Osteocyte (in vitro differentiated cells): ENCODE measurements at places on chromosomes 2 and 18. TPM values are rescaled to one million over a fixed set of nuclear protein-coding genes. Genes with fewer than 3 reads are reported as not detected.
A peak's percentile ranks its signal among the peaks of the same experiment; 100 is the strongest.

DNA sequence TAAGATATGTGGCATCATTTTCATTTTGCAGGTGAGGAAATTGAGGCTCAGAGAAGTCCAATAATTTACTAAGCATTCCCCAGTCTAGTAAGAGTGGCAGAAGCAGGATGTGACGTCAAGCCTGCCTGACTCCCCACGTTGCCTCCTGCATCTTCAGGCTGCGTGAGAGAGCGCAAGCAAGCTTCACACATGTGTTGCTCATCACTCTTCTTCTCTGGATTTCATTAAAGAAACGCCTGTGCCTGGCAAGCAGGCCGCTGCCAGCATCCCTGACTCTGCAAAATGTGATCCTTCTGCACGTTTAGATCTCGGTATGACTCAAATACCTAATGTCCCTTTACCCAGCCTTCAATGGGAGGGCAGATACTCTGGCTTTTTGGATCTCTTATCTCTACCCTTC, 96.8 kb downstream of the PRKCE start:
- H3K27me3 ChIP-seq = no peaks in the 10 kb centered on the region
- H3K36me3 ChIP-seq = peaks cover 5% of the 10 kb centered on the region
- DNase-seq = no peak
- peaks cover 11% of the 10 kb centered on the region for H3K4me1 ChIP-seq
- no peak overlapping the region for H3K4me3 ChIP-seq

DNA sequence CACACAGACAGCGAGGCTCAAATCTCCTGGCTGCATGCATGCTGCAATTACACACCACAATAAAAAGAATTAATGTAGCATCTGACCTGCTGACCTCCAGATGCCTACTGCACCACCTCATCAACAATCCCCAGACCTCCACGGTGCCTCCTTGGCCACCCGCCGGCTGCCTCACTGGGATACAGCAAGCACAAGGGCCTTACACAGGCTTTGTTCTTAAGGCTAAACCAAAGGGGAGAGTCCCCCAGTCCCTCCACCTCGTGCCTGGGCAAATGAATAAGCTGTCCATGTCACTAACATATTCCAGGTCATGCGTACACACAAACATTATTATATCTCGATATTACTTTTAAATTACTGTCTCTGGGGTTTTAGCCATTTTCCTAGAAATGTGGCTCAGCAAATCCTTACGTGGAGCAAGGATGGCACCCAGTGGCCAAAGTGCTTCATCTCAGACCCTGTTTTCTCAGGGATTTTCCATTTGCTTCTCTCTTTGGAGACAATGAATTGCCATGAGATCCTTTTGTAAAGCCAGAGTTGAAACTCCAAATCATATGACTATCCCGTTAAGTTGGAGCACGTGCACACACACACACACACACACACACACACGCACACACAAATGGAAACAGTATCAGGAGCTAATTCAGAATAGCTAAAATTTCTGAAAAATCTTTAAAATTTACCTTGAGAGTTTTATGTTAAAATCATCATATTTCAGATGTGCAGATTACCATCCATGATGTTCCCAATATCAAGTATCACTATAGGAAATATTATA, 313.8 kb downstream of the PDE11A start:
- peaks cover 21% of the 10 kb centered on the region for H3K4me1 ChIP-seq
- peaks cover 39% of the 10 kb centered on the region for H3K27me3 ChIP-seq
- H3K4me3 ChIP-seq = no peak overlapping the region
- DNase-seq = no peak

GRCh38 chr2:26470601-26471260, 7.2 kb downstream of the OTOF start:
- H3K27me3 ChIP-seq = no peaks in the 10 kb centered on the region
- no peak overlapping the region for H3K27ac ChIP-seq
- no peaks in the 10 kb centered on the region for H3K36me3 ChIP-seq
- H3K4me3 ChIP-seq = no peak overlapping the region
- H3K4me1 ChIP-seq = no peaks in the 10 kb centered on the region

DNA sequence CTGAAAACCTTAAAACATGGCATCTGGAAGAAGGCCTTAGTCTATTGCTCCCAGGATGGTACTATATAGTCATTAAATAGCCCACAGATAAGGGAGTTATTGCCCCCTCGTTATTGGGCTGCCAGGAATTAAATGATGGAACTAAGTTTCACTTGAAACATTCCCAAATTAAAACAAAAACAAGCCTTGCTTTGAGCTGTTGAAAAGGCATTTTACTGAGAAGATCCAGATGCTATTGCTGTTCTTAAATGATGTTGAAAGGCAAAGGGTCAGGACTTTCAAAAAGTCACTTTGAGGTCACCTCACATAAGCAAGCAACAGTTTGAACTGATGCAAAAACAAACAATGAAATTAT, 2.0 kb upstream of the AMMECR1L start:
- H3K27me3 ChIP-seq = no peaks in the 10 kb centered on the region
- DNase-seq = no peak
- no peak overlapping the region for H3K27ac ChIP-seq
- peaks cover 8% of the 10 kb centered on the region for H3K36me3 ChIP-seq

GRCh38 chr2:118584062-118584749, 263.2 kb downstream of the EN1 start:
- H3K4me3 ChIP-seq = no peak overlapping the region
- H3K36me3 ChIP-seq = no peaks in the 10 kb centered on the region
- no peak overlapping the region for H3K27ac ChIP-seq
- no peak for DNase-seq
- peaks cover 3% of the 10 kb centered on the region for H3K27me3 ChIP-seq
- no peaks in the 10 kb centered on the region for H3K4me1 ChIP-seq

GRCh38 chr2:134917360-134917865, 1.2 kb upstream of the CCNT2 start:
- peaks cover 9% of the 10 kb centered on the region for H3K27me3 ChIP-seq
- H3K36me3 ChIP-seq = no peaks in the 10 kb centered on the region
- peaks cover 30% of the 10 kb centered on the region for H3K4me1 ChIP-seq
- DNase-seq = no peak
- peak overlapping the region; percentile 96 for H3K4me3 ChIP-seq

DNA sequence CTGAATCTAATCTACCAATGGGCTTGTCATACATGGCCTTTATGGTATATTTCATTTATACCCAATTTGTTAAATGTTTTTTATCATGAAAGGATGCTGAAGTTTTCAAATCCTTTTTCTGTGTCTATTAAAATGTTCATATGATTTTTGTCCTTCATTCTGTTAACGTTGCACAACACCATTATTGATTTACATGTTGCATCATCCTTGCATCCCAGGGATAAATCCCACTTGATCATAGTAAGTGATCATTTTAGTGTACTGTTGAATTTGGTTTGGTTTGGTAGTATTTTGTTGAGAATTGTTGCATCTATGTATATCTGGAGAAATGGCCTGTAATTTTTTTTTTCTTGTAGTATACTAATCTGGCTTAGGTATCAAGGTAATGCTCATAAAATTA, 9.4 kb downstream of the SP100 start:
- no peak overlapping the region for H3K4me3 ChIP-seq
- peaks cover 62% of the 10 kb centered on the region for H3K4me1 ChIP-seq
- peak overlapping the region; percentile 8 for H3K27ac ChIP-seq
- no peaks in the 10 kb centered on the region for H3K27me3 ChIP-seq
- no peak for DNase-seq

GRCh38 chr2:73825408-73825807, 3.4 kb upstream of the STAMBP start:
- H3K36me3 ChIP-seq = no peaks in the 10 kb centered on the region
- peaks cover 23% of the 10 kb centered on the region for H3K4me1 ChIP-seq
- no peak overlapping the region for H3K27ac ChIP-seq
- H3K27me3 ChIP-seq = peaks cover 28% of the 10 kb centered on the region
- DNase-seq = no peak
- no peak overlapping the region for H3K4me3 ChIP-seq

GRCh38 chr2:125398738-125399524, 1257.0 kb upstream of the GYPC start:
- no peak overlapping the region for H3K4me3 ChIP-seq
- no peaks in the 10 kb centered on the region for H3K36me3 ChIP-seq
- no peak overlapping the region for H3K27ac ChIP-seq
- peaks cover 8% of the 10 kb centered on the region for H3K27me3 ChIP-seq
- peaks cover 3% of the 10 kb centered on the region for H3K4me1 ChIP-seq
- DNase-seq = no peak

DNA sequence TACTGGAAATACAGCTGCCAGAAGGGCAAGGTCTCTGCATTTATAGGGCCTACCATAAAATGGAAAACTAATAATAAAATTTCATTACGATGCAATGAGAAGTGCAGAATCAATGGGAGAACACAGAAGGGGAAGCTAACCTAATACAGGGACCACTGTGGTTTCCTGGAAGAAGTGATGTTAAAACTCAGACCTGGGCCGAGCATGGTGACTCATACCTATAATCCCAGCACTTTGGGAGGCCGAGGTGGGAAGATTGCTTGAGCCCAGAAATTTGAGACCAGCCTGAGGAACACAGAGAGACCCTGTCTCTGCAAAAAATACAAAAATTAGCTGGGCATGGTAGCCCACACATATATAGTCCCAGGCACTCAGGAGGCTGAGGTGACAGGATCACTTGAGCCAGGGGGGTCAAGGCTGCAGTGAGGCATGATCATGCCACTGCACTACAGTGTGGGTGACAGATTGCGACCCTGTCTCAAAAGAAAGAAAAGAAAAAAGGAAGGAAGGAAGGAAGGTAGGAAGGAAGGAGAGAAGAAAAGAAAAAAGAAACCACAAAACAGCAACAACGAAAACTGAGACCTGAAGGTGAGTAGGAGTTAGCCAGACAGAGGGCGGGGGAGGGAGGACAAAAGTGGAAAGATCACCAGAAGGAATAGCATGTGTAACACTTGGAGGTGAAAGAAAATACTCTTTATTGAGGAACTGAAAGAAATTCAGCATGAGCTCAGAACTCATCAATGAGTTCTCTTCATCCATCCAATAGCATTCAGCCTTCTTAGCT, 58.3 kb upstream of the DTNA start:
- H3K27me3 ChIP-seq = no peaks in the 10 kb centered on the region
- peaks cover 2% of the 10 kb centered on the region for H3K4me1 ChIP-seq
- H3K27ac ChIP-seq = no peak overlapping the region
- no peak for DNase-seq
- H3K4me3 ChIP-seq = no peak overlapping the region

- peaks cover 4% of the 10 kb centered on the region for H3K27me3 ChIP-seq
- peak; percentile 85 for DNase-seq
- peak overlapping the region; percentile 90 for H3K27ac ChIP-seq
- peak overlapping the region; percentile 93 for H3K4me3 ChIP-seq
These were observed 1.2 kb downstream of the SAP130 start for GRCh38 chr2:128026448-128027277.

DNA sequence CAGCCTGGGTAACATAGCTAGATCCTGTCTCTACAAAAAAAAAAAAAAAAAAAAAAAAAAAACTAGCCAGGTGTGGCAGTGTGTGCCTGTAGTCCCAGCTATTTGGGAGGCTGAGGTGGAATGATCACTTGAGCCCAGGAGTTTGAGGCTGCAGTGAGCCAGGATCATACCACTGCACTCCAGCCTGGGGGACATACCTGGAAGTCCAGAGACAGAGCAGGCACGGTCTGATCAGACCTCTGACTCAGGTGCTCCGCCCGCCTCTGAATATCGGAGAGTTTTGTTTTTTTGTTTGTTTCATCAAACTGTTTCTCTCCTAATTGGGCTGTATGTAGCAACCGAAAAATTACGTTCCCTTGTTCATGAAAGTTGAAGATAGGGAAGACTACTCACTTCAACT, 49.2 kb downstream of the RASGRP3 start:
- H3K4me3 ChIP-seq = no peak overlapping the region
- H3K36me3 ChIP-seq = no peaks in the 10 kb centered on the region
- no peak overlapping the region for H3K27ac ChIP-seq
- no peaks in the 10 kb centered on the region for H3K27me3 ChIP-seq

DNA sequence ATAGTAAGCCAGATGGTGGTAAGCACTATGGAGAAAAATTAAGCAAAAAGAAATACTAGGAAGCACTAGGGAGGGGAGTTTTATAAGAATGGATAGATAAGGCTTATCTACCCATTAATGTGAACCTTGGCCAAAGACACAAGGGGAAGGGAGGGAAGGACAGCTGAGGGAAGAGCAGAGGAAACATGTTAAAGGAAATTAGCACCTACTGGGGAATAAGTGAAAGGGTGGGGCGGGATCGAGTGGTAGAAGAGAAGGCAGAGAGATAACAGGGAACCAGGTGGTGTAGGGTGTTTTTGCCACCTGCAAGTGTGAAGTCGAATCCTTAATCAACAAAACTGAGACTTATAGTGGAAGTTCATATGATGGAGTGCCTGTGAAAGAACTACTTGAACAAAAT, 1.7 kb downstream of the UNC80 start:
- no peak for DNase-seq
- no peak overlapping the region for H3K27ac ChIP-seq
- H3K27me3 ChIP-seq = peaks cover 27% of the 10 kb centered on the region
- H3K36me3 ChIP-seq = no peaks in the 10 kb centered on the region
- H3K4me3 ChIP-seq = no peak overlapping the region
- H3K4me1 ChIP-seq = peaks cover 5% of the 10 kb centered on the region

- H3K27ac ChIP-seq = no peak overlapping the region
- no peak for DNase-seq
- no peak overlapping the region for H3K4me3 ChIP-seq
- H3K4me1 ChIP-seq = peaks cover 34% of the 10 kb centered on the region
These were observed 90.5 kb downstream of the COLEC12 start for GRCh38 chr18:410047-410455.

KIF1A gene
- 4.3 and 5.6 TPM in 2 replicates for total RNA-seq

SIX2 gene
- total RNA-seq = 42.8 and 45.9 TPM in 2 replicates

DSEL gene
- total RNA-seq = 105 and 108 TPM in 2 replicates

CCDC178 gene
- total RNA-seq = not detected in 2 replicates

RAD51AP2 gene
- not detected in 2 replicates for total RNA-seq

CHPF gene
- 144 and 151 TPM in 2 replicates for total RNA-seq

DNER gene
- total RNA-seq = 0.13 and 0.19 TPM in 2 replicates
